Nucleus accumbens (tissue), 56 donors: ENCODE measurements at places on chromosomes 1 and 21.

DNA sequence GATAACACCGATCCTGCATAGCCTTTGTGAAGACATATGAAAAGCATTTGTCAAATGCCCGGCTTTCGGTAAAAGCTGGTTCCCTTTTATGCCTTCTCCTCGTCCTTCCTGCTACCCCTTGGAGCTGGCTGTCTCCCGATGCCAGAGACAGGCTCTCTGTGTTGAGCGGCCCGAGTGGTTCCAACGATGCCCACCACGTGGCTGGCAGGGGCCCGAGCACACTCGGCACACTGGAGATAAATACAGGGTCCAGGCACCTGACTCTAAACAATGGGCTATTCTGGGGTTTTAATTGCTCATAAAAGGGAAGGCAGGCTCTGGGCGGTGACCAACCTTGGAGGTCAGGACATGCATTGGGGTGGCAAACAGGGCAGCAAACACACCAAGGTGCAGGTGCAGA lies 207.1 kb downstream of the HIVEP3 start:
- no peak for DNase-seq

GRCh38 chr1:63813829-63814277 lies 40.0 kb downstream of the ROR1 start:
- no peak for DNase-seq

GRCh38 chr1:226886122-226886901 lies 15.9 kb downstream of the PSEN2 start:
- DNase-seq: no peak

DNA sequence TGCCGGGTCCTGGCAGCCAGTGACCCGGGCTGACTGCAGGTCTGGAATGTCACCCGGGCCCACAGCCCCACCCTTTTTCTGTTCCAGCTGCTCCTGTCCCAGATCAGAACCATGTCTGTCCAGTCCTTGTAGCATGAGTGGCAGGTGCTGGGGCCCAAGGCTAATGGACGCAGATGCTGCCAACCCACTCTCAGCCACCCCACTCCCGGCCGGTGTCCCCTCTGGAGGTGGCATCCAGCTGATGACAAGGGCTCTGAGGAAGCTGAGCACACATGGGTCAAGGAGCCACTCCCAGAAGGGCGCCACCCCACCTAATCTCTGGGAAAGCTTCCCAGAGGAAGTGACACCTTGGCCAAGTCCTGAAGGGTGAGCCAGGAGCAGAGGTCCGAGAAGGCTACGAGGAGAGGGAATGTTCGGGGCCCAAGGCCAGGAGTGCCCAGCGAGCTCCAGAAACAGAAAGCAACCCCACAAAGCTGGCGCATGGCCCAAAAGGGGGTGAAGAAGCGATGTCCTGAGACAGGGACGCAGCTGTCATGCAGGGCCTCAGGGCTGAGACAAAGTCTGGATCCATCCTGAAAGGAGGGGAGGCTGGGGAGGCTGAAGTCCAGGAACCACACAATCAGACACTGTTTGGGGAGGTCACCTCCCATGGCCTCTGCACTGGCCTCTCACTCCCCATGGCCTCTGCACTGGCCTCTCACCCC lies 39.5 kb downstream of the ACOT7 start:
- DNase-seq: no peak
